Adrenal gland (tissue), 19 donors: ENCODE measurements at places on chromosomes 13 and 19. TPM values are rescaled to one million over a fixed set of nuclear protein-coding genes. Genes with fewer than 3 reads are reported as not detected.

Gene SPACA4
- not detected for total RNA-seq

GRCh38 chr13:35822666-35823065, 308.5 kb downstream of the DCLK1 start:
- DNase-seq: no peak

DNA sequence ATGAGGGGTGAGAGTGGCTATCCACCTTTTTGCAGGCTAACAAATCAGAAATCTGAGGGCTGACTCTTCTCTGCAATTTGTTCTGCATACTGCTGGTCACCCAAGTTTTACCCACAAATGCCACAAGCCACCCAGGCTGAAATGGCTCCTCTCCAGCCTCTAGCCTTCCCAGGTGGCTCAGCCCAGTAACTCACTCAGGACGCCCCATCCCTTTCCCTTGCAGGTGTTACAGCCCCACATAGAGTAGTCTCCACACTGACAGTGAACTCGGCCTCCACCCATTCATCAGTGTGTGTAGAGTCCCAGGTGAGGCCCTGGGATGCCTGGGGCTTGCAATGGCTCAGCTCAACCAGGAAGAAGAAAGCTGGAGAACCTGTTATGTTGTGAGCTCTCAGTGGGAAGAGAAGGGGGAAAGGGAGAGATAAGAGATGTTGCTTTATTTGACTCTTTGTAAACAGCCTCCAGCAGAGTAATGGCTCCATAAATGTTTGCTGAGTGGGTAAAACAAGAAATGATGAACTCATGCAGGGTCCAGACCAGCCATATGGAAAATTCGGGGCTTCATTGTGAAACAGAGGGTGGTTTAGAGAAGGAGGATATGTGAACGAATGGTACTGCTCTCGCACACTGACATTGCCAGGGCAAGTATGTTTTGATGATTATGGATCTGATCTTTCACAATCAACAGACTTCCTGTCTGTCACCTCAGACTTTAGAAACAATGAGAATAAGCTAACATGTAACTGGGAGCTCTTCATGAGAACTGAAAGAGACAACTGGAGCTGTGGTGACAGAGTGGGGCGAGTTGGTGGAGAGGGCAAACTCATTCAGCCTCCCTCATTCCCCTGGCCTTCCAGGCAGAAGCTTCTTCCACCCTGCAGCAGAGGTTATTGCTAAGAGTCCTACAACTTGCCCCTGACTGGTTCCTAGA, 74.2 kb upstream of the RFC3 start:
- DNase-seq: no peak

- DNase-seq: no peak
Measured at GRCh38 chr19:51740356-51740755, 11.3 kb downstream of the FPR1 start.

DNA sequence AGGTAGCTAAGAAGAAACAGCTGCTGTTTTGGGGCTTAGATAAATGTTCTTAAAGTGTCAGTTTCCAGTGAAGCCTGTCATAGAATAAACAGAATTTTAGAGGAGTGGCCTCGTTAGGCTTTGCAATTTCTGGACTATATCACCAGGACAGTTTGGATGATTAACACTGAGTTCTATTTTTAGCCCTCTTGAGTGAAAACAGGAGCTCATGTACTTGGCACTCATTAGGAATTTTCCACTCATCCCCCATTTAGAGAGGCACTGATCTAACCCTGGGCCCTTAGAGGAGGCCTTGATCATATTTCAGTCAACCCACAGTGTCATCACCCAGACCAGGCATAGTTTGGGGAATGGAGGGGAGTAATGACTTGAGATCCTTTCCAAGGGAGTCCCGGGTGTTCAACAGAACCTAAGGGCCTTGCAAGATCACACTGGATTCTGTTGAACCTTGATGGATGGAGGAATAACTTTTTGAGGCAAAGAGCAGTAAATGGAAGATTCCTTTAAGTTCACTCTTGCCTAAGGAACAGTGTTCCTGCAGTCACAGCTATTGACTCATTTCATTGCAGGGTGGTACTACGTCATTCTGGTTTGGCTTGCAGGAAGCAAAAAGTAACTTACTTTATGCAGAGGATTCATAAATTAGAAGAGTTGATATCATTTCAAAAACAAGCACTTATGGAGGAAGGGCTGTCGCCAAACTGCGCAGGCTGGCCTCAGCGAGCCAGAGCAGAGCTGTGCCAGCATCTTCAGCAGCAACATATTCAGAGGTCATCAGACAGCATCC, 160.2 kb downstream of the SLC7A1 start:
- no peak for DNase-seq
